SW 1271 (cell line): ENCODE measurements at places on chromosomes 11 and 22.

- DNase-seq, result no peak
These were observed 637.0 kb downstream of the OPCML start for GRCh38 chr11:132895340-132895739.

- no peak for DNase-seq
These were observed 16.6 kb downstream of the SEC14L3 start for GRCh38 chr22:30455075-30455840.

- DNase-seq, result no peak
These were observed 16.7 kb downstream of the SHANK2 start for GRCh38 chr11:71235719-71236118.

- DNase-seq, result no peak
These were observed 132.4 kb downstream of the TTC28 start for GRCh38 chr22:28547132-28547842.

- DNase-seq, result no peak
These were observed 158.1 kb downstream of the FBXO7 start for GRCh38 chr22:32632512-32633315.

DNA sequence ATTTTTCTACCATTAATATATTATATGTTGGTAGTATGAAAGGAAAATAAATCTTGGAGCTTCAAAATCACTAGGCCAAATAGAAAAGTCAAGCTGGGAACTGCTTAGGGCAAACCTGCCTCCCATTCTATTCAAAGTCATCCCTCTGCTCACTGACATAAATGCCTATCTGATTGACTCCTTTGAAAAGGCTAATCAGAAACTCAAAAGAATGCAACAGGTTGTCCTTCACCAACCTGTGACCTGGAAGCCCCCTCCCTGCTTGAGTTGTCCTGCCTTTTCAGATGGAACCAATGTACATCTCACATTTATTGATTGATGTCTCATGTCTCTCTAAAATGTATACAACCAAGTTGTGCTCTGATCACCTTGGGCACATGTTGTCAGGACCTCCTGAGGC lies 3.2 kb upstream of the TRIM34 start:
- no peak for DNase-seq

- DNase-seq, result no peak
These were observed 20.0 kb downstream of the MTFP1 start for GRCh38 chr22:30445438-30446145.

GRCh38 chr11:32015427-32015826 lies 75.4 kb upstream of the RCN1 start:
- no peak for DNase-seq

GRCh38 chr11:18383388-18384156 lies 10.8 kb upstream of the LDHA start:
- peak; percentile 99 for DNase-seq

- no peak for DNase-seq
These were observed 318.7 kb downstream of the TTC28 start for GRCh38 chr22:28360939-28361338.

DNA sequence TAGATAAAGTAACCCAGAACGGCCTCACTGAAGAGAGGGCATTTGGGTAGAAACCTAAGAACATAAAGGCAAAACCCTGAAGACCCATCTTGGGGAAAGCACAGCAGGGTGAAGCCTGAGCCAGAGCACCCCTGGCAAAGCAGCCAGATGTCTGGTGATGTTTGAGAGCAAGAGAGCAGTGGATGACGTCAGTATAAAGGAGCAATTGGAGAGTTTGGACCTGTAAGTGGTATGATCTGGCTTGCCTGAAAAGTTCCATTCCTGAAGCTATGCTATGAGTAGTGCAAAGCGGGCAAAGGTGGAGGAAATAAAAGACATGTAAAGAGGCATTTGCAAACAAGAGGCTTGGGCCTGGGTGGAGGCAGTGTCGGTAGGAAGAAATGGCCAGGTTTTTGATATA lies 167.8 kb downstream of the MSANTD4 start:
- no peak for DNase-seq

- no peak for DNase-seq
These were observed 2.2 kb upstream of the RGL4 start for GRCh38 chr22:23688571-23688970.

- no peak for DNase-seq
These were observed 22.6 kb downstream of the C11orf71 start for GRCh38 chr11:114377612-114378267.

- DNase-seq, result no peak
These were observed 451.3 kb upstream of the KIRREL3 start for GRCh38 chr11:127451861-127452260.

- no peak for DNase-seq
These were observed 46.9 kb downstream of the C11orf96 start for GRCh38 chr11:43989162-43989981.

DNA sequence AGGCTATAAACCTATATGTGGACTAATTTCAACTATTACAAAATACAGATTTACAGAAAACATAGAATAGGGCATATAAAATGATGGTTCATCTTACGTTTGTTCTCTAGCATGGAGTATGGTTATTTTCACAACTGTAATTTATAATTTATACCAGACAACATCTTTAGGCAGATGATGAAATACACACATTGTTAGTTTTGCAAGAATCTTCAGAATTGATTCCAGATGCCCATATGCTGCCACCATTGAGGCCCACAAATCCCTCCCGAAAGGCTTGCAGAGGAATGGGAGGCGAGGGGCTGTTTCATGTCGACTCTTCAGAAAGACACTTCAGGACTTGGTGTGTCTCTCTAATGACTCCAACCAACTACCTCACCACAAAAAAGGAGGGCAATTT lies 6.2 kb downstream of the PTPN5 start:
- DNase-seq, result no peak

DNA sequence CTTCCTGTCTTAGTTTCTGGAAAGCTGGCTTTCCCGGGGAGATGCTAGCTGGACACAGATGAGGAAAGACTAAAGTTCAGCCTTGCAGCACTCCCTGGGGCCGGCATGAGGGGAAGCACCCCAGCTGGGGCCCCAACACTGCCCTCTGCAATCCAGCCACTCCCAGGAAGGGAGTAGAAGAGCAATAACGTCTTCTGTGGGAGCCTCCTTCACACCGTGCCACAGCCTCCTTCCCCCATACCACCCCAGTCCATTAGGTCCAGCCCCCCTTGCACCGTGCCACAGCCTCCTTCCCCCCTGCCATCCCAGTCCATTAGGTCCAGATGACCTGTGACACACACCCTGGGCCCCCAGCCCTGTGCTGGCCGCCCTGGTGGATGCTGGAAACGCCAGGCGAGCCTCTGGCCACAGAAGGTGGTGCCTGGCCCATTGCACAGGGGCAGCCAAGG lies 44.1 kb upstream of the PRDM11 start:
- no peak for DNase-seq

- DNase-seq, result no peak
These were observed 22.6 kb downstream of the EIF3M start for GRCh38 chr11:32606220-32606619.

DNA sequence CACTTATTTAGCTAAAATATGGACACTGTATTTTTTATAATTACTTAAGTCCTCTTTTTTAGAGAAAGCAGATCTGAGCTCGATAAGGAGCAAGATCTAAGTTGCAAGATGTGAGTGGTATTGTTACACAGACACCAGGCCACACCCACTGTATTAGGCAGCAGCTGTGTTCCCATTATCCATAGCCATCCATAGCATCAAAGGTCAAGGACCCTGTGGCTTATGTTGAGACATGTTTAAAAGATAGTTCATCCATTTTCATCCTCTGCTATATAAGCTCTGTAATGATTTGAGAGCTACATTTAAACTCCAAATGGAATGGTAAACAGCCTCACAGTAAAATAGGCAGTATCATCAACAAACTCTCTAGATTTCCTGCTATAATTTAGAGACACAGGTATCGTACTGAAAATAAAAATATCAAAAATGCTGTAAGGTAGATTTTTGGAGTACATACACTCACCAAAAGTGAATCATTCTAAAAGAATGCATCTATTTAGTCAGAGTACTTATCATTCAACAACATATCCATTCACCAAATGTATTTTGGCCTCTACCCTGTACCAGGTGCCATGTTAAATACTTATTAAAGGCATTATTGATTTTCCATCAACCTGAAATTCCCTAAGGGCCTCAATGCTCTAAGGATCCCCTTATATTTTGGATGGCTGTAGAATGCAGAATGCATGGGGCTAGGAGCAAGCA lies 574.0 kb downstream of the LRRC4C start:
- DNase-seq, result no peak

DNA sequence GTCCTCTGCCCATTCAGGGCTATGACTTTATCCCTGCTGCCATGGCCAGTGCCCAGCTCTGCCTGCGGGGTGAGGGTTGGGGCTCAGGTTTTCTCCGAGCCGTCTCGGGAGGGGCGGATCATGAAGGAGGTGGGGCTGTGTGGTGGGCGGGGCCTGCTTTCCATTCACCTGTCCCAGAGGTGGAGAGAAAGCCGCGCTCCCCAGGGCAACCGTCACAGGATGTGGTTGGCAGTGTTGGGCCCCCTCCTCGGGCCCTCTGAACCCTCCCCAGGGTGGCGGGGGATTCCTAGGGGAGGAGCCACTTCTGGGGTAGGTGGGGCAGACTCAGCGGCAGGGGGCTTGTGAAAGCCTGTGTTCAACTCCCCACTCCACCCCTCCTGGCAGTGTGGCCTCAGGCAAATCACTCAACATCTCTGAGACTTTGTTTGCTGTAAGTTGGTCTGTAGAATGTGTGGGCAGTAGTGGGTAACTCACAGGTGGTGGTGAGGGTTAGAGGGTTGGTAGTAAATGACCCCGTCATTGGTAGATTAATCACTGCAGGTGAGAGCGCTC lies 50.3 kb downstream of the CD6 start:
- no peak for DNase-seq

DNA sequence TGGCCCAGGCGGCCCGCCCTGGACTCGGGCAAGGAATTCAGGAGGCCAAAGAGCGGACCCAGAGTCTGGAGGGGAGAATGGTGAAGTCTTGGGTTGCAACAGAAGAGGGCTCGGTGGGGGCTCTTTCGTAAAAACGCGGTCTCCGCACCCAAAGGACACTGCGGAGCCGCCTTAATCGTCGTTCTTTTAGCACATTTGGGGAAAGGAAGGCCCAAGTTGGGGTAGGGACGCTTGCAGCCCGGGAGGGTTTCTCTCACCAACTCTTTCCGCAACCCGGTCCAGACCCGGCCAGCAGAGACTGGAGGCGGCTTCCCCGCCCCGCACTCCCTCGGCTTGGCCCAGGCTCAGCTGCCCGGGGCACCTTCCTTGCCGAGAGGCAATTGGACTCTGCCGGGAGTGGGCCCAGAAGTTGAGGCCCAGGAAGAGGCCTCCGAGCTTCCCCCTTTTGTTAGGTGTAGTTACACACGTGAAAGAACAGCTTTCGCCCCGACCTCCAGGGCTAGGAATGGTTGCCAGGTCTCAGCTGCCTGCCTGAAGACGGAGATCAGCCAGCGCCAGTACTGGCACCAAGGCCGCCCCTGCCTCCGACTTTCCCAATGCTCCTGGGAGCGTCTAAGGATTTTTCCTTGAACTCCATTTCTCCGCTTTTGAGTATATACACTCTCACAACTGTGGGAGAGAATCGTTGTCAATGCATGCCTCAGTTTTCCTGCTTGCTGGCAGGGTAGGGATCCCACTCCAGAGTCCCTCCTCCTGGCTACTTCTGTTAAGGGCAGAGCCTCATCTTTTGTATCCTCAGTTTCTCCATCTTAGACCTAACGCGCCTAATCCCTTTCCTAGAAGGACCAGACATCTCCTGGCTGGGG lies 3.7 kb downstream of the ALX4 start:
- DNase-seq, result no peak

GRCh38 chr22:50086526-50086925 lies 1.3 kb upstream of the MLC1 start:
- no peak for DNase-seq

DNA sequence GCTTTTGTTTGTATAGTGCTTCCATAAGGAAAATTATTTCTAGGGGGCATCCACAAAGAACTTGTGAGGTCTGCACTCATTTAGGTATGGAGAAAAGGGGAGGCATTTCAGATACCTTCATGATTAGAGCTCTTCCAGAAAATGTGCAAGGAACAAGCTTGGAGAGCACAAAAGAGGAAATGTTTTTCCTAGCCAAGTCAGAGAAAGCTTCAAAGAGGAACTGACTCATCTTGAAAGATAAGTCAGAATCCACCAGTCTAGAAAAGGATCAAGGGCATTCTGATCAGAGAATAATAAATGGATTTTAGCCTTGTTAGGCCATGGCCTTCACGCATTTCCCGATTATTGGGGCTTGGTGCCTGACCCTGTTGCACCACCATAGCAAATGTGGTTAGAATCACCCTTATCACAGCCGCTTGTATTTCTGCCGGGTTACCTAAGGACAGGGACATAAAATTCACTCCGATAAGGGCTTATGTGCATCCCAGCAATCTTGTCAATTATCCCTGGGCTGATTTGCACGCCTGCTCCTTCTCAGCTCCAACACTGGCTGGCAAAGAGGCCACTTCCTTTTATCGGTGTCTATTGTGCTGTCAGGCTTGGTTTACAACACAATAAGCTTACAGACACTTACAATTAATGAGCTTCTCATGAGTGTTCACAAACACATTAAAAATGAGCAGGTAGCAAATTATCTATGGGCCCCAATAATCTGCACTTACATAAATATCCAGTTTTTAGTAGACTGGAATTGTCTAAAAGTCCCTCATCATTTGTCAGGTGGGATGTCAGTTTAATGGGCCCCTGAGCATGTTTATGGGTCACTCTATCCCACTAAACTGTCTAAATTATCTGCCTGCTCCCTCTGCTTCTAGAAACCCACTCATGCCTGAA lies 613.5 kb downstream of the SOX6 start:
- no peak for DNase-seq

GRCh38 chr11:77198440-77198849 lies 70.4 kb downstream of the MYO7A start:
- no peak for DNase-seq

DNA sequence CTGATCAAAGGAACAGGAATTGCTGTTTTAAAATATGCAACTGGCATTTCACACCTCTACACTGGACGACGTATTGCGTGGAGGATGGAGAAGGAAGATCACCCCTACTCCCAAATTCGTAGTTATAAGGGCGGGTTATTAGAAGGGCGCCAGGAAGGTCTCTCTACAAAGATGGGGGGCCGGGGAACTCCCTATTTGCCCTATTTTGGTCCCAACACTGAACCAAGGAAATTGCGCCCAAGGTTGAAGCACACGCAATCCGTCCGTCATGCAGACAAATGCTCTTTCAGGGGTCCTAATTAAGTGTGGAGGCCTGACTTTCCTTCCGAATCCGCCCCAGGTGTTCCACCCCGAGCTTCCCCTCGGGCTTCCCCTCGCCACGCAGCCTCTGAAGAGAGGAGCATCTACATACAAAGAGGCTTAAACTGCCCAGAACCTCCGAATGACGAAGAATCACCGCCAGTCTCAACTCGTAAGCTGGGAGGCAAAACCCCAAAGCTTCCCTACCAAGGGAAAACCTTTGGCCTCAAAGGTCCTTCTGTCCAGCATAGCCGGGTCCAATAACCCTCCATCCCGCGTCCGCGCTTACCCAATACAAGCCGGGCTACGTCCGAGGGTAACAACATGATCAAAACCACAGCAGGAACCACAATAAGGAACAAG lies 396 bp downstream of the NPAT start:
- DNase-seq, result no peak
